GF-D8 (cell line): ENCODE measurements at places on chromosomes 16 and 17.

DNA sequence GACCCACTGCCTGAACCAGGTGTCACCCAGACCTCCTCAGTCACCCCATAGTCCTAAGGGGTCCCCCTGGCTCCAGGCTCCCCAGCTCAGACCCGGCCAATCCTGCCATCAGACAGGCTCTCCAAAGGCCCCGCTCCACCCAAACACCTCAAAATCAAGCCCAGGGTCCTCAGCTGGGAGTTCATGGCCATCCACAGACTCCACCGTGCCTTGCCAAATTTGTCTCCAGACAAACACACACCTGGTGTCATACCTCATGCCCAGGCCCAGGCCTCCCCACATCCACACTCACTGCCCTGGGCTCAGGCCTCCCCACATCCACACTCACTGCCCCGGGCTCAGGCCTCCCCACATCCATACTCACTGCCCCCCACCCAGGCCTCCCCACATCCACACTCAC, 12.5 kb downstream of the RPH3AL start:
- no peak for DNase-seq

- DNase-seq = no peak
Observed at GRCh38 chr17:29179232-29180033, 765 bp downstream of the MYO18A start.

GRCh38 chr16:84967828-84968227, 43.5 kb downstream of the ZDHHC7 start:
- no peak for DNase-seq

GRCh38 chr16:27952811-27953210, 110.7 kb downstream of the GSG1L start:
- no peak for DNase-seq

DNA sequence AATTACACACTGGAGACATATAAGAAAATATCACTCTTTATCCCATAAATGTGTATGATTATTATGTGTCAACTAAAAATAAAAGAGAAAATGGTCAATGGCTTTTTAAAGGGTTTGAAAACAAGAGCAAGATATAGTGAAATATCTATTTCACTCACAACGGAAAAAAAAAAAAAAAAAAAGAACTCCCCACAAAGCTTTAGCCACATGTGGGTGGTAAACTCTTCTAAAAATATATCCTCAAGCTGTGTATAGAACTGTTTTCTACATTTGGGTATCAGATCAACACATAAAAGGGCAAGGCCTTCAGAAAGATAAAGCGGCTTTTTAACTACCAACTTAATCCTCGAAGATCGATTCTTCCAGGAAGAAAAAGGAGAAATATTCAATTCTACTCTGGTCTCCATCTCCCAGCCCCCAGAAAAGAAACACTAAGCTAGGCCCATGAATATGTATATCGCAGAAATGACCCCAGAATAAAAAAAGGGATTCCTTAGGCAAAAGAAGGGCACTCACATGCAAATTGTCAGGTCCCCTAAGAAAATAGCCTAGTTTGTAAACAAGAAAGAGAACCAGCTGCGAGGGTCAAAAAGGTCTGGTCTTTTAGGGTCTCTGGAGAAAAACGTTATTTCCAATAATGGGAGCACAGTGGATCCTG, 4.4 kb downstream of the LITAF start:
- no peak for DNase-seq

GRCh38 chr17:40321961-40322357, 13.0 kb downstream of the RARA start:
- DNase-seq = no peak

GRCh38 chr17:80968602-80969029, 23.0 kb upstream of the CHMP6 start:
- no peak for DNase-seq

DNA sequence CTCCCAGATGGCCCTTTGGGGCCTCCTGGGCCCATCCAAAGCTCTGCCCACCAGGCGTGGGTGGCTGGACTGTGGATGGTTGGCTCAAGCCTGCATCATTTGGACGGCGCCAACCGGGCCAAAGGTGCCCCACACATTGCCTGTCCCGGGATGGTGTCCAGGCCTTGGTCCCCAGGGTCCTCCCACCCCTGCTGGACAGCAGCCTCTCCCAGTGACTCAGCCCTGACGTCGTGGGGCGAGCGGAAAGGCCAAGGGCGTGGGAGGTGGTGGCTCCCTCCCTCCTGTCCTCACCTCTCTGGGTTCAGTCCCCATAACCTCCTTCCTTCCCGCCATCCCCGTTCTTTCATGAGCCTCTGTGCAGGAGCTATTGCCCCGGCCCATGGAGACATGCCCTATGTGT, 42.1 kb upstream of the DLX4 start:
- no peak for DNase-seq

- DNase-seq = no peak
Observed at GRCh38 chr17:81412490-81413093, 17.3 kb downstream of the BAHCC1 start.

- no peak for DNase-seq
Observed at GRCh38 chr17:71801301-71801700, 319.5 kb upstream of the SOX9 start.

DNA sequence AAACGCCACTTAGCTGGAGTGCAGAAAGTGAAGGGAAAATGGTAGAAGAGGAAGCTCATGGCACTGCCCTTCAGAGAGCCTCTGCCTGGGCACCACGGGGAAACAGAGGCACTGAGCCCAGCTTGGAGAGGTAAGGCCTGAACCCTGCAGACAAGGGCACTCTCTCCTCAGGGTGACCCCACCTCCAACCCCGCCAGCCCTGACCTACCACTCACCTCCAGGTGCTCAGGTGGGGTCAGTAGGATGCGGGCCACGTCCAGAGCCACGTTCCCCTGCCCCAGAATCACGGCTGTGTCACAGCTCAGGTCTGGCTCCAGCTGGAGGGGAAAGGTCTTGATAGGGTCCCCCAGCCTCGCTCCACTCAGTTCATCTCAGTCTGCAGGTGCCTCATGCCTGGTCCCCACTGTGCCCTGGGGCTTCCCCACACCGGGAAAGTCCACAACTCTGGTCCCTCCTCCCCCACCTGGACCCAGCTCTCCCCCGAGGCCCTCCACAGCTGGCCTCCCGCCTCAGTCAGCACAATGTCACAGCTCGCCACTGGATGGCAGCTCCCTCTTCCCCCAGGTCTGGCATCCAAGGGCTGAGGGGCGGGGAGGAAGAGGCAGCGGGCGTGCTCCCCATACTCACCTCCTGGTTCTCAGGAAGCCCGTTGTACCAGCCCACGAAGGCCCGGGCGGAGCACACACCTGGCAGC, 6.0 kb upstream of the GRIN2C start:
- DNase-seq = no peak

DNA sequence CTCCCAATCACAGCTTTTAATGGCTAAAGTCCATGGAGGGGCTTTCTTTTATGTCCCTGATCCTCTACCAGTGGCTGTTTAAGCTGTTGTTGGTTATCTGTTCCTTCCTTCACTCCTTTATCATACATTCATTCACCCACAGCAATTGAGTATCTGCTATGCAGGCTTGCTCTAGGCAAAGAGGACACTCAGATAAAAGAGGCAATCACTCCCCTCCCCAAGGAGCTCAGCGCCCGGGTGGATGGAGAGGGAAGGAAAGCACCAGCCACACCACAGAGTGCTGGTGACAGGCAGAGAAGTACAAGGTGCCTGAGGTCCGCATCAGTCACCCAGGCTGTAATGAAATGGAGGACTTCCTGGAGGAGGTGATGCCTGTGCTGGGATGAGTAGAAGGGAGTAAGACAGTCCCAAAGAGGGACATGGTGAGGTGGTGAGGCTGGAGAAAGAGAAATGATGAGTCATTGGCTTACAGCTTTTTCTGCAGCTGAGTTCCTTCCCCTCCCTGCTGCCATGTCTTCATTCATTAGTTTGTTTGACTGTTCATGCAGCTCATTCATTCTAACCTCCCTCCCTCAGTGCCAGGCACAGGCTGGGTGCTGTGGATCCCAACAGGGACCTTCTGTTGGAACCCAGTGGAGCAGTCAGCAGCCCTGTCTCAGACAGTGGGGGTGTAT, 12.8 kb upstream of the NGFR start:
- DNase-seq = no peak

DNA sequence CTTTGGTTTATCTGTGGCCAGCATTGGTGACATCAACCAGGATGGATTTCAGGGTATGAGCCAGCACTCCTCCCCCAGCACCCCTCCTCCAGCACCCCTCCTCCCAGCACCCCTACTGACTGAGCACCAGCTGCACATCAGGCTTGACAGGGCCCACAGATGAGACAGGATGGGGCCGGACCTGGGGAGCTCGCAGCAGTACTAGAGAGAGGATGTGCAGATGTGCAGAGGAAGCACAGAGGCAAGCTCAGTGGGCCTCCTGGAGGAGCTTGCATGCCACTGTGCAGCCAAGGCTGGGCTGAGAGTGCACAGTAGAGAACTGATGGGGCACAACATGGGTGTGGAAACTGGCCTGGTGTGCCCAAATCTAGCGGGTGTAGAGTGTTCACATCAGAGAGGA, 16.2 kb downstream of the ITGA3 start:
- DNase-seq = no peak

DNA sequence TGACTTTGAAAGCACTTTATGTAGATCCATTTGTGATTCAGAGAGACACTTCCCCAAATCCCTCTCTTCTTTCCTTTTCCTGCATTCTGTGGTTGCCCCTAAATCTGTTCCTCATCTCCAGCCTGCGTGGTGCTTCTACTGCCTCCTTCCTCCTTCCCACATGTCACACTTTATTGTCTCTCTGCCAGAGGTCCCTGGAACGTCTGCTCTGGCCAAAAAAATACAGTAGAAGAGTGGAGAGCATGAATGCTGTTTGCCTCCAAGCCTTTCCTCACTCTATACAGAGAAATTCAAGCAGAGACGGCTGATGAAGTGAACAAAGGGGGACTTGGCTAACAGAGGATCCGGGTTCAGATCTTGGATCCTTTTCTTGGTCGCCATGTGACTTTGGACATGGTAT, 22.8 kb upstream of the IRX3 start:
- DNase-seq = no peak

DNA sequence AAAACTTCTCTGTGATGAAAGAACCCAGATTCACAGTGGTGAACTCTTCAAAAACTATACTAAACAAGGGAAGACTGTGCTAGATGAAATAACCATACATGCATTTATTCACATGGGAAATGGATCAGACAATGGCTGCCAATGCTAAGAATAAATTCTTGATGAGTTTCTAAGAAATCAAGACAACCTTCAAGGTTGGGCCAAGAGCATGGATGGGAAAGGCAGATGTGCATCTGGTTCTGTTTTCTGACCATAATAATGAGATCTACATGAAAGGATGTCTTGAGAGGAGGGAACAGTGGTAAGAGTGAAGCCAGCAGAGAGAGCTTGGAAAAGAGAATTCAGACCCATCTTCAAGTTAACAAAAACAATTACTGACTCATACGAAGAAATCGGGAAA, 31.4 kb downstream of the ANKRD11 start:
- DNase-seq = no peak

- no peak for DNase-seq
Observed at GRCh38 chr16:59169168-59169567, 435.1 kb upstream of the GOT2 start.

DNA sequence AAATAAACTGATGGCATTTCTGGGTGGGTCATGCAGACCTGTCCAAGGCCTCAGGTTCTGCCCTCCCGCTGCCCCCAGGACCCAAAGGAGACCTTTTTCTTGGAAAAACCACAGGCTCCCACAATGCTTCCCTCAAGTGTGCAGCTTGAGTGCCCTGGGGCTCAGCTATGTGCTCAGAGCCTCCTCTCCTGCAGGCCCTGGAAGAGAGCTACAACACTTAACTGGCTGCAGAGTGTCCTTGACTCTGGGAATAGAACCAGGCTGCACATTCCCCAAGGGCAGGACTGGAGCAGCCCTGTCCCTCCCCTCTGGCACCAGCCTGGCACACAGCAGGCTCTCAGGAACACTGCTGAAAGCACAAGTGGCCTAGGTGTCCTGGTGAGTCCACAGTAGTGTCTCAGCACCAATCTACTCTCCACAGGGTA, 4.8 kb upstream of the SREBF1 start:
- no peak for DNase-seq

GRCh38 chr17:17551361-17551760, 40.1 kb downstream of the PEMT start:
- DNase-seq = no peak

GRCh38 chr17:32870027-32870670, 6.8 kb downstream of the MYO1D start:
- no peak for DNase-seq

DNA sequence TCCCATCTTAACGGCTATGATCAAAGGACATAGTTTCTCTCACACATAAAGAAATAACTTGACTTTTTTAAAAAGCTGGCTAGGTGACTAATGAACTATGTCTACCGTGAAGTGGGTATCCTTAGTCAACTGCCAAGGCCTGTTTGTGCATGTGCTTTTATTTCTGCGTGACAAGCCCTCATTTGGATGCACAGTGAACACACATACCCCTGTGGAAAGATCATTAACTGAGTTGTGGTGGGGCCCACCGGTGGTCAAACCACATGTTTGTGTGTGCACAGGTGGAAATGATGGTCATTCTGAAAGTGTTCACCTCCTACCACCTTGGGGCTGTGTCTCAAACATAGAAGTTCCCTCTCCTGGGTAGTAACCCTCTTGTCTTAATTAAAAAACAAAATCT, 256.1 kb upstream of the SALL1 start:
- DNase-seq = no peak

GRCh38 chr17:33968350-33969044, 286.6 kb upstream of the CCL2 start:
- DNase-seq = peak; percentile 0

- no peak for DNase-seq
Observed at GRCh38 chr17:43820759-43821158, 12.2 kb downstream of the MPP3 start.

GRCh38 chr17:71855010-71855409, 265.8 kb upstream of the SOX9 start:
- no peak for DNase-seq

- DNase-seq = no peak
Observed at GRCh38 chr16:17219991-17220390, 250.8 kb downstream of the XYLT1 start.

GRCh38 chr17:5035315-5035714, at the start of gene SLC52A1:
TSS of gene SLC52A1 (minus strand) at chr17:5035426. CDS start at chr17:5034606, 820 bp downstream.
- no peak for DNase-seq

- DNase-seq = no peak
Observed at GRCh38 chr17:81522491-81523401, 5.4 kb upstream of the FSCN2 start.

- DNase-seq = peak; percentile 84
Observed at GRCh38 chr16:57603115-57604024, 25.1 kb upstream of the ADGRG1 start.

- DNase-seq = no peak
Observed at GRCh38 chr16:4240624-4241023, 1.3 kb downstream of the SRL start.

GRCh38 chr17:12386225-12386624, 279.5 kb upstream of the MYOCD start:
- no peak for DNase-seq
